ENCODE measurements at places on chromosomes 5 and 9. TPM values are rescaled to one million over a fixed set of nuclear protein-coding genes. Genes with fewer than 3 reads are reported as not detected.

The SUB1 gene
- total RNA-seq, result 404 TPM

The AIF1L gene
- 0.72 TPM for total RNA-seq

The DMGDH gene
- total RNA-seq, result not detected

The GFI1B gene
- not detected for total RNA-seq

The CARTPT gene
- total RNA-seq, result not detected

The QRFP gene
- total RNA-seq, result not detected

The SLC6A18 gene
- not detected for total RNA-seq

The IFNA21 gene
- total RNA-seq, result not detected

GRCh38 chr5:30436691-30437090, 756.8 kb upstream of the CDH6 start:
- no peak overlapping the region for H3K4me3 ChIP-seq
- no peaks in the 10 kb centered on the region for H3K36me3 ChIP-seq
- DNase-seq, result no peak
- H3K27ac ChIP-seq, result no peak overlapping the region
- no peaks in the 10 kb centered on the region for H3K4me1 ChIP-seq

DNA sequence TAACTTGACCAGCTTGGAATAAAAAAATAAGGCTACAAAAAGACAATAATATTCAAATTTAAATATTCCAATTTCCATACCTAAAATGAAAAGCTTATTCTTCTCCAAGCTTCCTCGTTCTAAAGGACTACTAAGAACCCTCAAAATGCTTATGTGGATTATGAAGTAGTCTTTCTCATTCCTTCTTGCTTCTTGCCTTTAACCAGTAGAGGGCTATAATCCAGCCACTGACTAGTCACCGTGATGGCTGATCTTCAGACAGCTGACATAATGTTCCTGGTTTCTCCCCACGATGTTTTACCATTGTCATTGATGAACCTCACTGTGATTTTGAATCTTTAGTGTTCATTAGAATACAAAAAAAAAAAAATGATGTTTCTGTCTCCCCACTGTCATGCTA, 515.3 kb downstream of the TLE1 start:
- no peak for DNase-seq
- H3K36me3 ChIP-seq, result no peaks in the 10 kb centered on the region
- H3K27ac ChIP-seq, result no peak overlapping the region
- H3K4me1 ChIP-seq, result no peaks in the 10 kb centered on the region
- no peak overlapping the region for H3K4me3 ChIP-seq
- H3K27me3 ChIP-seq, result no peaks in the 10 kb centered on the region

DNA sequence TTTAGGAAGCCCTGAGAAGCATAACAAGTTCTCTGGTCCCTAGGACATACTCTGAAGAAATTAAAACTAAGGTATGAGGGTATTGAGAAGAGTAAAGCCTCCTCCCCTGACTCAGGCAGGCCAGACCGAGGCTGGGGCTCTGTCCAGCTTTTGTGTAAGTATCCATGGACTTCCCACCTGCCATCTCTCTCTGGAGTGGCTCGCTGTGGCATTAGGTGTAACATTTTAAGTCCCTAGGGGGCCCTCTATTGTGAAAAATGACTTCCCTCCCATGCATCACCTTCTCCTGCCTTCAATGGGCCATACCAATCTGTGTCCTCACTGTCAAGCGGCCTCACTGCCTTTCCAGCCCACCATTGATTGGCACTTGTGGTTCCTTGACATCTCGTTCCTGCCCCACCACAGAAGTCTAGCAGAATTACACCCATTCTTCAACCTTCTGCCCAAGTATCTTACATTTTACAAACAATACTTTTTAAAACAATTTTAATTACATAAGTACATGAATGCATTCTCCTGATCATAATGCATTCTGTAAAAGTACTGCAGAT, 205.5 kb downstream of the SLIT3 start:
- H3K4me3 ChIP-seq, result no peak overlapping the region
- H3K27me3 ChIP-seq, result no peaks in the 10 kb centered on the region
- no peaks in the 10 kb centered on the region for H3K4me1 ChIP-seq
- H3K36me3 ChIP-seq, result no peaks in the 10 kb centered on the region
- DNase-seq, result no peak

GRCh38 chr5:124746916-124747790, 714 bp upstream of the ZNF608 start:
- H3K4me3 ChIP-seq, result peak overlapping the region; percentile 43
- peaks cover 42% of the 10 kb centered on the region for H3K27me3 ChIP-seq
- H3K4me1 ChIP-seq, result peaks cover 7% of the 10 kb centered on the region

DNA sequence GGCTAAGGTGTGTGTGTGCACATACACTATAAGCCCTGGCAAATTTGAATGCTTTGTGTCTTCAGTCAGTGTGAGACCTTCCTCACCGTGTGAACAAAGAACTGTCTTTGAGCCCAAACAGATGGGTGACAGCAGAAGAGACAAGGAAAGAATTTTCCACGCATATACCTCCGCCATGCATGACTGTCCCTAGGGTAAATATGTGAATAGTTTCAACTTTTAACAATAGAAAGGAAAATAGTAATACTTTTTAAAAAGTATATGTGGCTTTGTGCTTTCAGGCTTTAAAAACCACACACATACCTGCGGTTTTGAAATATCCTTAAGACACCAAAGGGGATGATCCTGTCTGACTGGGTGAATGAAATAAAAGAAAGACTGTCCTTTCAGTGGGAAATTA, 438.6 kb upstream of the MPDZ start:
- H3K36me3 ChIP-seq, result no peaks in the 10 kb centered on the region
- H3K27me3 ChIP-seq, result no peaks in the 10 kb centered on the region
- no peak overlapping the region for H3K27ac ChIP-seq
- DNase-seq, result no peak

- DNase-seq, result no peak
- H3K4me1 ChIP-seq, result peaks cover 3% of the 10 kb centered on the region
- H3K27ac ChIP-seq, result no peak overlapping the region
- peaks cover 25% of the 10 kb centered on the region for H3K27me3 ChIP-seq
These were observed 119.6 kb downstream of the SGCD start for GRCh38 chr5:156446526-156446925.

GRCh38 chr9:27671636-27672035, 98.4 kb upstream of the C9orf72 start:
- no peak overlapping the region for H3K4me3 ChIP-seq
- H3K36me3 ChIP-seq, result no peaks in the 10 kb centered on the region
- DNase-seq, result no peak
- H3K27ac ChIP-seq, result no peak overlapping the region
- peaks cover 3% of the 10 kb centered on the region for H3K27me3 ChIP-seq

DNA sequence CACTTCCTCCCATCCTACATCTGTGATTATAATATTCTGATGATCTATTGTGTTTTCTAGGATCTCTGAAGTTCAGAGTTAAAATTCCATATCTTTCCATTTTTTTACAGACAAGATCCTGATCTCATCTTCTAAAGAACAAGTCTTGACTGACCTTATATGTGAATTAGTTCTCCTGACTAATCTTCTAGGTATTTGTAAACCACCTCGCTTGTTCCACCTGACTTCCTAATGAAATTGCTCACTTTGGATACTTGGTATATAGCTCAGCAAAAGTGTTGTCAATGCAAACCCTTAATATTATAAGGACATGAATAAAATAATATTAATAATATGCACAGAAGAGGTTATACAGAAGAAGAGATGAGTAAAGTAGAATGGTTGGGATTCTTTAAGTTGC, 68.2 kb upstream of the NR4A3 start:
- no peaks in the 10 kb centered on the region for H3K36me3 ChIP-seq
- H3K4me3 ChIP-seq, result no peak overlapping the region
- H3K4me1 ChIP-seq, result no peaks in the 10 kb centered on the region
- no peak for DNase-seq

DNA sequence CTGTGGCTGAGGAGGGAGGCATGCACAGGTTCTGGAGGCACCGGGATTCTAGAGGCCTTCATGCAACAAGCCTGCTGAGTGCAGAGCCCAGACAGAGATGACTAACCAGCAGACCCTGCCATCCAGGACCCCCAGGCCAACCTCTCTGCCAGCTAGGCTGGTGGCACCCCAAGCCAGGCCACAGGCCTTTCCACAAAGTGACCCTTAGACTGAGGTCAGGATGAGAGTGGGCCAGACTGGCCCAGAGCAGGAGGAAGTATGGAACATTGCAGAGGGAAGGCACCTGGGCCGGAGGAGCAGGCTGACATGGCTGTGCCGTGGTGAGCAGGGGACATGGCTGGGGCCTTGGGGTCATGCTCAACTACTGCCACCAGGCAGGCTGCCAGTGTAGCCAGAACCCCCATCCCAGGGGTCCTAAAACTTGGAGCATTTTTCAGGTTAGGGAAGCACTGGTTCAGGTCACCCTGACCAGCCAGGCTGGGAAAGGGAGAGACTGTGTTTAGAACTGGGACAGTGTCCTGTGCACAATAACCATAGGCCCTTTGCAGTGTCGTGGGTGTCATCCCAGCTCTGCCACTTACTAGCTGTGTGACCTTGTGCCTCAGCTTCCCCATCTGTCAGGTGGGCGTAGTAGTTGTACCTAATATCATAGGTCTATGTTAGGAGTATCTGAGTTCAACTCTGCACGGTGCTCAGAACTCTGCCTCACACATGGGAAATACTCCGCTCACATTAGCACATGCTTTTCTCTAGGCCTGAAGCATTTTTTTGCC, 17.3 kb downstream of the TCF7 start:
- H3K27me3 ChIP-seq, result peaks cover 8% of the 10 kb centered on the region
- H3K27ac ChIP-seq, result peak overlapping the region; percentile 91
- peaks cover 88% of the 10 kb centered on the region for H3K4me1 ChIP-seq
- H3K4me3 ChIP-seq, result peak overlapping the region; percentile 79
- H3K36me3 ChIP-seq, result peaks cover 59% of the 10 kb centered on the region
- no peak for DNase-seq

DNA sequence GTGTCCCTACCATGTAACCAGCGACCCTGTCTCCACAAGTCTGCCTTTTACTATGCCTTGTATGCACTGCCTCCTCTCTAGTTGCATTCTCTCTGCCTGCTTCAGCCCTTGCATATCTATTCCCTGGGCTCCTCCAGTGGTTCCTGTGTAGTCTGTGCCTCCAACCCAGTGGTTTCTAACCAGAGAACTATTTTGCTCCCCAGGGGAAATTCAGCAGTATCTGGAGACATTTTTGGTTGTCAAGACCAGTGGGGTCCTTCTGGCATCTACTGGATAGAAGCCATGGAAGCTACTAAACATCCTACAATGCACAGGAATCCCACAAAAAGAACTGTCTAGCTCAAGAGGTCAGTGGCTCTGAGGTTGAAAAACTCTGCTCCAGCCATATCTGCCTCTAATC, 224.1 kb upstream of the RASEF start:
- H3K27ac ChIP-seq, result no peak overlapping the region
- H3K36me3 ChIP-seq, result no peaks in the 10 kb centered on the region
- no peaks in the 10 kb centered on the region for H3K27me3 ChIP-seq
- no peak for DNase-seq

- H3K4me1 ChIP-seq, result peaks cover 3% of the 10 kb centered on the region
- H3K27me3 ChIP-seq, result no peaks in the 10 kb centered on the region
These were observed 7.3 kb downstream of the ECM2 start for GRCh38 chr9:92528522-92528849.

- H3K27me3 ChIP-seq, result peaks cover 9% of the 10 kb centered on the region
- no peak overlapping the region for H3K4me3 ChIP-seq
- DNase-seq, result no peak
- no peak overlapping the region for H3K27ac ChIP-seq
- H3K4me1 ChIP-seq, result peaks cover 20% of the 10 kb centered on the region
- no peaks in the 10 kb centered on the region for H3K36me3 ChIP-seq
These were observed 10.2 kb upstream of the NKD2 start for GRCh38 chr5:998246-999031.

DNA sequence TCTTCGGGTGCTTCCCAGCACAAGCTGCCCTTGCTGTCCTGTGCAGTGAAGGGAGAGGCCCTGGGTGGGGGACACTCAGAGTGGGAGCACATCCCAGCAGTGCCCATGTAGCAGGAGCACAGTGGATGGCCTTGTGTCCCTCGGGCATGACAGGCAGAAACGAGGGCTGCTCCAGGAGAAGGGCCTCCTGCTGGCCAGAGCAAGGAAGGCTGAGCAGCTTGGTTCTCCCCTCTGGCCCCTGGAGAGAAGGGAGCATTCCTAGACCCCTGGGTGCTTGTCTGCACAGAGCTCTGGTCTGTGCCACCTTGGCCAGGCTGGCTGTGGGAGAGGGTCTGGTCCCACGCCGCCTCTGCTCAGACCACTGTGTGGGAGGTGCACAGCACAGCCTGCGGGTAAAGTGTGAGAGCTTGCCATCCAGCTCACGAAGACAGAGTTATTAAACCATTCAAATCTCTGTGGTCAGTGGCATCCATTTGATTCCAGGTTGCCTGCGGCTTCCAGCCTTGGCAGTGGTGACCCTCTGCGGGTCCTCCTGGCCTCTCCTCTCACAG, 18.3 kb downstream of the FBXW5 start:
- H3K27ac ChIP-seq, result no peak overlapping the region
- no peak for DNase-seq
- H3K4me1 ChIP-seq, result no peaks in the 10 kb centered on the region
- no peaks in the 10 kb centered on the region for H3K27me3 ChIP-seq
- H3K4me3 ChIP-seq, result no peak overlapping the region
